ENCODE measurements at places on chromosomes 12 and 14. TPM values are rescaled to one million over a fixed set of nuclear protein-coding genes. Genes with fewer than 3 reads are reported as not detected.

DNA sequence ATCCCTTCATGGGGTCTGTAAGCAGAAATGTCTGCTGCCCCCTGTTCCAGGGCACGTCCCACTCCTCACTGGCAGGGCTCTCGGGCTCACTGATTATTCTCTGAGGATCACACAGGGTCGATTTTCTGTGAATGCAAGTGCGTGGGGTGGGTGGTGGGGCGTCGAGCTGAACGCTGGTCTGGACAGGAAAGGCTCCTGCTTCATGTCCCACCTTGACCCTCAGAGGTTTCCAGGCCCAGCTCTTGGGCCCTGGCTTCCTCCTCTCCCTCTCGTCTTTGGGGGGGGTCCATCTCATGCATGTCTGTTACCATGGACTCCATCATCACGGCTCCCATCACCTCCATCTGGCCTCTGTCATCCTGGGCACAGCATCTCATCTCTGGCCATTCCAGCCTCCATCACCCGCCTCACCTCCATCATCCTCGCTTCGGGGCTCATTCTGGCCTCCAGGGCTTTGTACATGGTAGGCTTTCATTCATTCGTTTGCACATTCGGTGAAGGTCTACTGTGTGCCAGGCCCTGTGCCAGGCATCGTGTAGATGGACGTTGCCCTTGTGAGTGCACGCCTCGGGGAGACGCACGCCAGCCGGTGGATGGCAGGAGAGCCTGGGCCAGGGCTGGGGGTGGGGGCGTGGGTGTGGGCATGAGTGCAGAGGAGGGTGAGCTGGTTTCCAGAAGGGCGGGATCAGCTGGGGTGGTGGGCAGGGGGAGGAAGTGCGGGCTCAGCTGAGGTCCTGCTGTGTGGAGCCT is 34.7 kb downstream of the RTL1 start:
- peak; percentile 75 for DNase-seq

DNA sequence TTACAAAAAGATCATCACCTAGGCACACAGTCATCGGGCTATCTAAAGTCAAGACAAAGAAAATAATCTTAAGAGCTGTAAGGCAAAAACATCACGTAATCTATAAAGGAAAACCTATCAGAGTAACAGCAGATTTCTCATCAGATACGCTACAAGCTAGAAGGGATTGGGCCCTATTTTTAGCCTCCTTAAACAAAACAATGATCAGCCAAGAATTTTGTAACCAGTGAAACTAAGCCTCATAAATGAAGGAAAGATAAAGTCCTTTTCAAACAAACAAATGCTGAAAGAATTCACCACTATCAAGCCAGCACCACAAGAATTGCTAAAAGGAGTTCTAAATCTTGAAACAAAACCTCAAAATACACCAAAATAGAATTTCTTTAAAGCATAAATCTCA is 191.6 kb upstream of the BMP4 start:
- no peak for DNase-seq

DNA sequence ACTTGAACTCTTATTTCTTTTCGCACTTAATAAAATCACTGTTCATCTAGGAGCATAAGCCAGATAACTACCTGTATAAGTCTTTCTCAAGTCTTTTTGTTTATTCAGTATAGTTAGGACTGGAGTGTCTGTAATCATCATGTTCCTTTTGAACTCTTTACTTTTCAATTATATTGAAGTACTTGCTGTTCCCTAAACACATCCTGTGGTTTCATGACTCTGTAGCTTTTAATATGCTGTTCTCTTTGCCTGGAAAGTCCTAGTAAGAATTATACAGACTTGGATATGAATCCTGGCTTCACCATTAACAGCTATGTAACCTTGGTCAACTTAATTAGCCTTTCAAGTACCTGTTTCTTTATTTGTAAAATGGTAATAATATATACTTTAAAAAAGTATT is 88.2 kb downstream of the CCDC91 start:
- no peak for DNase-seq

DNA sequence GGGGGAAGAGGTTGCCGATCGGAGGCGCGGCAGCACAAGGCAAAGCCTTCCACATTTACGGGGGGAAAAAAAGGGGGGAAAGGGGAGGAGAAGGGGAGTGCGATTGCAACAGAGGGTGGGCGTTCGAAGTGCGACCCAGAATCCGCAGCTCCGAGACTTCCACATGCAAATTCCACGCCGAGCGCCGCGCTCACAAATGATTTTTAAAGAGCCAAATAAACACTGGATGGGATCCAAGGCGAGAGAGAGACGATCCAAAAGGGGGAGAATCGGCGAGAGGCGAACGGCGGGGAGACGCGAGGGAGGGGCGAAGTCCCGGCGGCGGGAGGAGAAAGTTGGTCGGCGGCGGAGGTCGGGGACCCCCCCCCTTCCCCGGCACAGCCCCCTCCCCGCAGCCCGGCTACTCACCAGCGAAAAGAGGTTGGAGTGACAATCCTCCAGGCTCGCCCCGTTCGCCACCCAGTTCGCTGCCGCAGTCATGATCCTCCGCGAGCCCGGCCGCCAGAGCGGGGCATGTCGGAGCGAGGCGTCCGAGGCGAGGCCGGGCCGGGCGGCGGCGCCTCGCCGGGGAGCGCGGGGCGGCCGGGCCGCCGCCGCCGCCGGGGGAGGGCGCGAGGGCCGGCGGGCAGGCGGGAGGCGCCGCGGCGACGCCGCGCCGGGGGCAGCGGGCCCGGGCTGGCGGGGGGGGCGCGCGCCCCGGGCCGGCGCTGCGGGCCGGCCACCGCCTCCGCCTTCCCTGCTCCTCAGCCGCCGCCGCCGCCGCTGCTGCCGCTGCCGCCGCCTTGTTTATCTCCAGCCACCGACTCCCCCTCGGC is 634 bp downstream of the MED13L start:
- peak; percentile 93 for DNase-seq

DNA sequence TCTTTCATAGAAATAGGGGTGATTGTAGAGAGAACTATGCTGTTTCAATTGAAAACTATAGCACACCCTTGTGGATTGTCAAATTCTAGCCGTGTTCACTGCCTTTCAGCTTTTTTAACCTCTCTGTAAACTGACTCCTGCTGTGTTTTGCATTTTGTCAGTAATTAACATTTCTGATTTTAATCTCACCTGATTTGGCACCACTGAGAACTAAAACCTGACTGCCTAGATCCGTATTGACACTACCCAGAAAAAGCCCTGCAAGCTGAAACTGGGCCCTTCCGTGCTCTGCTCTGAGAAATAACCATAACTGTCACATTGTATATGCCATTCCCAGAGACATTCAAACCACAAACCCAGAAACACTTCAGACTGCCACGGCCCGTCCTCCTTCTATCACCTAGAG is 26.6 kb upstream of the ETV6 start:
- DNase-seq, result no peak

- DNase-seq, result no peak
These were observed 99.2 kb downstream of the ARF6 start for GRCh38 chr14:49992036-49992435.

DNA sequence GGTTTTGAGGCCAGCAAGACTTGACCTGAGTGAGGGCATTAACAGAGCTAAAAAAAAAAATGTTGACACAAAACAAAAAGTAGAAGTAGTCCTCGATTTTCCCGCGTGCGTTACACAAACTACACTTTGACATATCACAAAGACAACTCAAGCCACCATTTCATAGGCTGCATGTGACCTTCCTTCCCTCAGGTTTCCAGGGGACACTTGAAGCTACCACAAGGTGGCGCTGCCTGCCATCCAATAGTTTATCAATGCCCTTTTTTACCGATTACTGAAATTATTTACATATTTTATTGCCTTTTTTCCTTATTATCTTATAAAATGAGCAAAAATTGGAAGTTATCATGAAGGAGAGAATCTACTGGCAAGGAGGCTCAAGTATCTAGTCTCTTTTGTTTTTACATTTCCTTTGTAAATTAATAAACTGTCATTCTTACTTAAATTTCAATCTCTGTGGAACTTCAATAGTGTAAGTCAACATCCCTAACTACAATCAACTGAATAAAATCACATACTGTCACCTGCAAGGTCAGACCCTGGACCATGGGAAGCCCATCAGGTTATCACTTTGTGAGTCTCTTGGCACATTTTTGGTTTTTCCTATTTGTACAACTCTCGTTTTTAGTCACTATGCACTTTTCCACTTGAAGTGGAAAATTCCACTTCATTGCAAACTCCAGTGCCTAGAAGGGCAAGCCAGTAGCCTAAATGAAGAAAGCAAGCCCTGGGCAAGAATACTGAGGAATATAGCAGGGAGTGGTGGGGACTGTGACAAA is 84.6 kb upstream of the CPSF6 start:
- no peak for DNase-seq

The NUP37 gene
- total RNA-seq, result 19.8 TPM

The MYF5 gene
- not detected for total RNA-seq

Measured in mesenteric fat pad (tissue), 1 donor.